ENCODE measurements at places on chromosomes 16 and 17. TPM values are rescaled to one million over a fixed set of nuclear protein-coding genes. Genes with fewer than 3 reads are reported as not detected.

DNA sequence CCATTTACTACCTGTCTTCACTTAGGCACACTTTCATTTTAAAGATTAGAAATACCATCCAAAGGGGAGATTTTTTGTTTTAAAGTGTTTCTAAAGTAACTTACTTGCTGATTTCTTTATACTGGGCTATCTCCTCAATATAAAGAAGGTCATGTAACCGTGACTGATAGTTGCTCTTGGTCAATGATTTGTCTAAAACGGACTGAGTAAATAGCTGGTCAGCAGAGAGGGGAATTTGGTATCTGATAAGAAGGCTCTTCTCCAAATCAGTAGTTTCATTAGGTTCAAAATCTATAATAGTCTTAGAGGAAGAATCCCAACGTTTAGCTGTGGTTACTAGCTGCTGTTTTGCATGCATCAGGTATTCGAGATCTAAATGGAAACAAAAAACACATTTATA is 66.4 kb downstream of the HELZ start:
- H3K4me1 ChIP-seq: no peaks in the 10 kb centered on the region
- H3K4me3 ChIP-seq: no peak overlapping the region
- DNase-seq: no peak
- H3K27me3 ChIP-seq: no peaks in the 10 kb centered on the region

Gene CRYBA1
- not detected for total RNA-seq

DNA sequence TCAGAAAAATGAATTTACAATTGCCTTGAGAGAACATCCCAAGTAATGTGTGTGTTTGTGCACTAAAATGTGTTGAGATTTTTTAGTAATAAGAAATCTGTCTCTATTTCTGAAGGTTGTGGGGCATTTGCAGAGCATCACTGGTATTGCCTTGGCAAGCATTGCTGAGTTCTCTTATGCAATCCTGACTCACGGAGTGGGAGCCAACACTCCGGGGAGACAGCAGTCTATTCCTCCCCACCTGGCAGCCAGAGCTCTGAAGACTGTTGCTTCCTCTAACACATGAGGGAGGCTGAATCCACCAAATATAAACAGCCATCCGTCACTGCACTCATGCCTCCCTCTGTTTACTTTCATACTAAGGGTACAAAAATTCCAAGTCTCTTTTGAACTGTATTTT is 10.6 kb downstream of the CNTD1 start:
- DNase-seq: no peak
- H3K4me1 ChIP-seq: no peaks in the 10 kb centered on the region
- no peaks in the 10 kb centered on the region for H3K36me3 ChIP-seq
- no peak overlapping the region for H3K4me3 ChIP-seq
- H3K27ac ChIP-seq: no peak overlapping the region
- no peaks in the 10 kb centered on the region for H3K27me3 ChIP-seq

Gene SLFN14
- total RNA-seq: not detected

Gene CFAP97D1
- total RNA-seq: not detected

Gene HYDIN
- total RNA-seq: not detected

Gene CCL3
- total RNA-seq: 197 TPM

Gene ZNF319
- total RNA-seq: 7.4 TPM

DNA sequence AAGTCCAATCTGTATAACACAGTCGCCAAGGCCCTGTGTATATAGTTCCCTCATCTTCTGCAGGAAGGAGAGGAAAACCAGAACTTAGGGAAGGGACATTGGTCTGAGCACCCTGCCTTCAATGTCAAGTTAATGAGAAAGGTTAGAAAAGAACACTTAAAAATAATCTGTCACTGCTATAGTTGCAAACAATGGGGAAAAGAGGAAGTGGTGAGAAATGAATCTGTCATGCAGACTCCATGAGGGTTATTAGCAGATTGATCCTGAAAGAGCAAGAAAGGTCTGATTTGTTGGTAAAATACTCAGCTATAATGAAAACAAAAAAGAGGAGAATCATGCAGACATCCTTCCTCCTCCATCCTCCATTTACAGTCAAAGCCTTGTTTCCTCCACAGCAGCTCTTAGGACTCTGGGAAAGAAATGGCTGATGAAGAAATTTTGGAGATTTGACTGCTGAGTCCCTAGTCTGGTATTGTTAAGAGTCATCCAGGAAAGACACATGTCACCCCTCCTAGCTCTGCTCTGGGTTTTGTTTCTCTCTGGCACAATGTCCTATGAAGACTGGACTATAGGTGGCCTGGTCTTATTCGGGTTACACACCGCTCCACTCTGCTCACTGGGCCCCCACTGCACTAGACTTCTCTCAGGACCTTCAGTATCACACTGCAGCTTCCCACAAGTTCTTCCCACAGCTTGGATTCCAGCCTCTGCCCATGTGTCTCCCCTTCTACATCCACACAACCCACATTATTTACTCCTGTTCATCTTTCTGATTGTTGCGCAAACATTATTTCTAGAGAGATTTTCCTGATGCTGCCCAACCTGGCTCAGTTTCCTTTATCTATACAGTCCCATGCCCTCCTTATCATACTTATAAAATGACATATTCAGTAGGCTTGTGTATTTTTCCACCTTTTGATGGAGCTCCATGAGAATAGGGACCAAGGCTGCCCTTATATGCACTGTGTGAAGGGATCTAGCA is 56.5 kb upstream of the XYLT1 start:
- no peaks in the 10 kb centered on the region for H3K36me3 ChIP-seq
- no peaks in the 10 kb centered on the region for H3K27me3 ChIP-seq
- no peak for DNase-seq

- no peaks in the 10 kb centered on the region for H3K27me3 ChIP-seq
- no peaks in the 10 kb centered on the region for H3K4me1 ChIP-seq
- no peak overlapping the region for H3K27ac ChIP-seq
- no peak for DNase-seq
- H3K36me3 ChIP-seq: no peaks in the 10 kb centered on the region
- H3K4me3 ChIP-seq: no peak overlapping the region
Measured at GRCh38 chr17:69630056-69630635, 215.6 kb downstream of the MAP2K6 start.

GRCh38 chr17:5557485-5557884 is 26.8 kb downstream of the NLRP1 start:
- H3K36me3 ChIP-seq: peaks cover 3% of the 10 kb centered on the region
- H3K4me1 ChIP-seq: no peaks in the 10 kb centered on the region
- H3K4me3 ChIP-seq: no peak overlapping the region
- H3K27me3 ChIP-seq: no peaks in the 10 kb centered on the region
- DNase-seq: no peak

Gene PRKCB
- total RNA-seq: 158 TPM

GRCh38 chr17:43477832-43478634 is 5.7 kb upstream of the DHX8 start:
- no peaks in the 10 kb centered on the region for H3K27me3 ChIP-seq
- no peak for DNase-seq
- H3K36me3 ChIP-seq: no peaks in the 10 kb centered on the region
- H3K4me3 ChIP-seq: no peak overlapping the region
- peaks cover 2% of the 10 kb centered on the region for H3K4me1 ChIP-seq

- no peak for DNase-seq
- no peaks in the 10 kb centered on the region for H3K27me3 ChIP-seq
- no peak overlapping the region for H3K4me3 ChIP-seq
Measured at GRCh38 chr16:88766975-88767374, 18.0 kb downstream of the PIEZO1 start.

Gene RCVRN
- total RNA-seq: 0.13 TPM

DNA sequence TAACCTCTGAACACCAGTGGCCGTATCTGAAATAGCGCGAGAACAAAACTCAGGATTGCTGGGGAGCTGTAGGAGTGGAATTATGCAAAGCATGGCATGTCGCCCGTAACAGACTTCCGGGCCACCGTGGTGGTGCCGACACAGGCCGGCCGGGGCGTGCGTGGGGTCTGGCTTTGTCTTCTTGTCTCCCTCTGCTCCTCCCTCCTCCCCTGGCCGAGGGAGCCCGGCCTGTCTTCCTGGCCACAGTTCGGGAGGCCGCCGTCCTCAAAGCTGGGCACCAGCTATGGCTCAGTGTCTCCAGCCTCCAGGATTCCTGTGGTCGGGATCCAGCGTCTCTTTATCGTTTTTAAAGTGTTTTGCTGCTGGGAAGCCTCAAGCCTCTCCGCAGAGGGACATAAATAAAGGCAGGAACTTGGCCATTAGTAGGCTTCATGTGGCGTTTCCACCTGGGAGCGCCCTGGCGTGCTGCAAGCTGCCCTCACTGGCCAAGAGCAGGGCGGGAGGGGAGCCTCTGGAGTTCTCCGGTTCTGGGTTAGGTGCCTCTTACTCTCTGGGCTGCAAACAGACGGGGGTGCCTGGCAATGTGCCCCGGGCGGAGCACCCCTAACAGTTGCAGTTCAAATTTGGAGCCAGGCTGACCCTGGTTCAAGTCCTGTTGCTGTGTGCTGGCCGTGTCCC is 22.0 kb upstream of the NPTX1 start:
- DNase-seq: no peak
- no peak overlapping the region for H3K27ac ChIP-seq
- no peaks in the 10 kb centered on the region for H3K36me3 ChIP-seq
- H3K27me3 ChIP-seq: peaks cover 4% of the 10 kb centered on the region

Gene MYH11
- total RNA-seq: 0.58 TPM

DNA sequence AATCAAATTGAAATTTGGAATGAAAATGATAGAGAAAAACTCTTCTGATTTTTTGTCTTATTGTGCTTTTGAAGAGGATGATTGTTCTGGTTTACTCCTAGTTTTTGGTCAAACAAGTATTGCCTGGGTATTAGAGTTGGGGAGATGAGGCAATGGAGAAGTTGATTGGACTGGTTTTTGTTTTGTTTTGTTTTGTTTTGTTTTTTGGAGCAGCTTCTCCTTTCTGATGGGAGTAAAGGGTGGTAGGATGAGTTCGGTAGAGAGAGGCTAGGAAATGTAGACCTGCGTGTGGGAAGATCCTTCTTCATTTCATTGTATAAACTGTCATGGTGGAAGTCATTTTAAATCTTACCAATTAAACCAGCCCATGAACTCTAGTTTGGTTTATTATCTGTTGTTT is 17.7 kb downstream of the ATP6V0A1 start:
- H3K36me3 ChIP-seq: peaks cover 4% of the 10 kb centered on the region
- peaks cover 11% of the 10 kb centered on the region for H3K4me1 ChIP-seq
- no peaks in the 10 kb centered on the region for H3K27me3 ChIP-seq

GRCh38 chr17:49809056-49809455 is 20.6 kb downstream of the KAT7 start:
- no peak overlapping the region for H3K4me3 ChIP-seq
- peaks cover 42% of the 10 kb centered on the region for H3K36me3 ChIP-seq
- DNase-seq: no peak
- H3K4me1 ChIP-seq: no peaks in the 10 kb centered on the region
- H3K27me3 ChIP-seq: no peaks in the 10 kb centered on the region

DNA sequence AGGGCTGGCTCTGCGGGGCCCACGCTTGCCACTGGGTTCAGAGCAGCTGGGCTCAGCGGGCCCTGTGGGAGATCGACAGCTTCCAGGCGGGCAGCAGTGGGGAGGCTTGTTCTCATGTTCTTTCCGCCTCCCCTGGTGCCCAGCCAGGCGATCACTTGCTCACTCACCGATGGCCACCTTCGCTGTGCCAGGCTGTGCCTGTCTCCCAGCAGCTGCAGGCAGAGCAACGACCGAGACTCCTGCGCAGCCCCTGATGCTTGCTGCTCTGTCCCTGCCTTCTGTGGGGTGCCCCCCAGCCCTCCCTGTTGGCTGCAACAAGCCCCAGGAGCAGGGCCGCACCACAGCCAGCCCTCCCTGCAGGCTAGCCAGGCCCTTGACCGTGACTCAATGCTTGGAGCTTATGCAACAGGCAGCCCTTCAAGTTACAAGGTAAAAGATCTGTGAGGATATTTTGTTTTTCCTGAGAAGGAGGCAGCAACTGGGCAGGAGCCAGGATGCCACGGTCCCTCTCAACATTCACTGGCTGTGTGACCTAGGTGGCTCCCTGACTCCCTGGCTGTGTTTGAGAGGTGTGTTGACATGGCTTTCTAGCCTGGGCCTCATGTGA is 9.6 kb upstream of the SPNS2 start:
- no peak overlapping the region for H3K4me3 ChIP-seq
- no peaks in the 10 kb centered on the region for H3K36me3 ChIP-seq
- no peaks in the 10 kb centered on the region for H3K27me3 ChIP-seq
- no peaks in the 10 kb centered on the region for H3K4me1 ChIP-seq
- no peak for DNase-seq
- H3K27ac ChIP-seq: no peak overlapping the region

GRCh38 chr17:21242780-21243515 is 10.3 kb downstream of the NATD1 start:
- H3K36me3 ChIP-seq: no peaks in the 10 kb centered on the region
- H3K27ac ChIP-seq: no peak overlapping the region
- no peaks in the 10 kb centered on the region for H3K27me3 ChIP-seq
- DNase-seq: no peak
- H3K4me3 ChIP-seq: no peak overlapping the region
- no peaks in the 10 kb centered on the region for H3K4me1 ChIP-seq

Gene TAT
- total RNA-seq: 0.44 TPM

DNA sequence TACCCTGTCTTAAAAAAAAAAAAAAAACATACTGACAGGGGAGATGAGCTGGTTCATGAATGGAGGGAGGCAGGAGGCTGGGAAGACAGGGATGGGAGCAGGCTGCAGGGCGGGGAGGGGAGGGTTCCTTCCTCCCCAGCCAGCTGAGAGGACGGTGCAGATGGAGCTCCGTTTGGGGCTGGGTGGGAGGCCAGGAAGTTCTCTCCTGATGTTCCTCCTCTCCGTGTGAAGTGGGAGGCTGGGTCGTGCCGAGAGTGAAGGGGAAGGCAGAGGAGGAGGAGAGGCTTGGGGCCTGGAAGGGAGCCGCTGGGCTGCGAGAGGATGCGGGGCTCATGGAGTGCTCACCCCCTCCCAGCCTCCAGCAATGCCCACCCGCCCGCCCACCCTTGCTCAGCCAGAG is 21.3 kb downstream of the SBK1 start:
- no peak for DNase-seq
- H3K27me3 ChIP-seq: no peaks in the 10 kb centered on the region
- no peak overlapping the region for H3K4me3 ChIP-seq
- H3K4me1 ChIP-seq: peaks cover 3% of the 10 kb centered on the region
- no peaks in the 10 kb centered on the region for H3K36me3 ChIP-seq

Gene WFIKKN2
- total RNA-seq: 0.05 TPM

Gene SLC25A11
- 73.7 TPM for total RNA-seq

- H3K4me3 ChIP-seq: no peak overlapping the region
- no peaks in the 10 kb centered on the region for H3K36me3 ChIP-seq
- no peaks in the 10 kb centered on the region for H3K4me1 ChIP-seq
Measured at GRCh38 chr16:72291531-72291981, 119.6 kb upstream of the PMFBP1 start.

GRCh38 chr17:66397486-66397885 is 95.1 kb downstream of the PRKCA start:
- H3K36me3 ChIP-seq: no peaks in the 10 kb centered on the region
- H3K4me1 ChIP-seq: no peaks in the 10 kb centered on the region
